ENCODE measurements at places on chromosomes 2 and 18.

GRCh38 chr2:168801961-168802858, at the start of gene NOSTRIN:
NOSTRIN (plus strand) TSS chr2:168802637; CDS start chr2:168802647, 10 bp downstream.
- no peak for DNase-seq

DNA sequence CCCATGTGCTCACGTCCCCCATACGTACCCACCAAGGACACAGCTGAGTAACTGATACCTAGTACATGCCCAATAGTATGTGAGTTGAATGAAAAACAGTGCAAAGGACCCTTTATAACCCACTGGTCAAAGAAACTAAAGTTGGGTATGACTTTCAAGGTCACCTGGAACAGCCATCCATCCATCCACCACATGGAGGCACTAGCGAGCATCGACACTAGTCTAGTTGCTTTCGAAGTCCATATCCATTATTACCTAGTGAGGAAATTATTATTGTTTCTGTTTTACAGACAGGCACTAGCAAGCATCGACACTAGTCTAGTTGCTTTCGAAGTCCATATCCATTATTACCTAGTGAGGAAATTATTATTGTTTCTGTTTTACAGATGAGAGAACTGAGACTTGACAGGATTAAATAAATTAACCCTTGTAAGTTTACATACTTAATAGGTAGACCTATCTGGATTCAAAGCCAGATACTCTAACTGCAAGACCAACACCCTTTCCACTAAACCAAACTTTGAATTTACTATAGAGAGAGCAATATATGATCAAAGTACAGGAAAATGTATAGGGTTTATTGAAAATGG, 233.7 kb downstream of the METTL4 start:
- no peak for DNase-seq

DNA sequence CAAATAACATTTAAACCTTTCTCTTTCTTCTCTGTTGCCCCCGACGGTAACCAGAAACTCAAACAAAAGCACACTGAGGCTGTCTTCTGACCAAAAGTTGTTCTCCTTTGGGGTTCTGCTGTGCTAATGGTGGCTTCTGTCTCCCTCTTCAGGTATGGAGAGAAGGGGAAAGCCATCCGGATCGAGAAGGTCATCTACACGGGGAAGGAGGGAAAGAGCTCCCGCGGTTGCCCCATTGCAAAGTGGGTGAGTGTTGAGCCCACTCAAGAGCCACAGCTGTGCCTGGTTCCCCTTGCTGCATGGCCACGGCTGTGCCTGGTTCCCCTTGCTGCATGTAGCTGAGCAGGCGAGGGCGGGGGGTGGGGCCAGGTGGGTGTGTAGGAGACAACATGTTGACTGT, 67.4 kb downstream of the BOLA3 start:
- no peak for DNase-seq

- DNase-seq, result no peak
Observed at GRCh38 chr18:41761333-41762018, 193.6 kb upstream of the PIK3C3 start.

GRCh38 chr2:54656863-54657262, 66.6 kb upstream of the EML6 start:
- DNase-seq, result no peak

DNA sequence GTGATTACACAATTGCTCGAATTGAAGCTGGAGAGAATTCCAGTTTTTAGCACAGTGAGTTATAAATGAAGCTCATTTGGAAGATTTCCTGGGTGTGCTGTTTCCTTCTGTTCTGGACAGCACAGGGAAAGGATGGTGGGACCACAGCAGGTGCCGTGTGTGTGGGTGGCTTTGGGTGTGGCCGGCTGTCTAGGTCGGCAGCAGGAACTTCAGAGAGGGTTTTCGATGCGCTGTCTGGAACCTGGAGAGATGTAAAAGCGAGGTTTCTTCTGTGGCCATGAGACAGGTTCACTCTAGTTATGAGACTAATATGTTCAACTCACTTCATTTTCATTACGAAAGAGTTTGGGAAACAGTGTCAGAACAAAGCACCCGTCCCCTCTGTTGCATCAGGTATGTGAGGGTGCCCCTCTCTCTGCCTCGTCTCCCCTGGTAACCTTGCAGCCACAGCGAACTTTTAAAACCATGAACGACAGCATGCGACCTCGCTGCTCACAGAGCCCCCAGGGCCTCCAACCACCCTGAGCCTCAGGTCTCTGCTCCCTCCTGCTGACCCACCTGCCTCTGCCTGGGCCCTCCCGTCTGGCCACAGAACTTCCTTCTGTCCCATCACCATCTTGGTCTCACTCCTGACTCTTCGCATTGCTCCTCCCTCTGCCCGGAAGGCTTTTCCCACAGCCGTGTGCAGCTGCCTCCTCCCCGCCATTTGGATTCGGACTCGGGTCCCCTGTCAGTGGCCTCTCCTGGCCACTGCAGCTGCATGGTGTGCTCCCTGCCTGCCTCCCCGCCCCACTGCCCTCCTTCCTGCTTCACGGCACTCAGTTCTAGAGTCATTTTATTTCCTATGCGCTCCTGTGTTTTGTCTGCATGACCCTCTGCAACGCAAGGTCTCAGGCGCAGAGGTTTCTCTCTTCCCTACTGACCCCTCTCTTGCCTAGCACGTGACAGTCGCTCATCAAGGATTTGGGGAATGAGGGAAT, 151.2 kb downstream of the NDUFA10 start:
- no peak for DNase-seq

- DNase-seq, result no peak
Observed at GRCh38 chr18:52610451-52611115, 270.6 kb downstream of the DCC start.

GRCh38 chr2:714005-714741, 37.0 kb upstream of the TMEM18 start:
- DNase-seq, result no peak

DNA sequence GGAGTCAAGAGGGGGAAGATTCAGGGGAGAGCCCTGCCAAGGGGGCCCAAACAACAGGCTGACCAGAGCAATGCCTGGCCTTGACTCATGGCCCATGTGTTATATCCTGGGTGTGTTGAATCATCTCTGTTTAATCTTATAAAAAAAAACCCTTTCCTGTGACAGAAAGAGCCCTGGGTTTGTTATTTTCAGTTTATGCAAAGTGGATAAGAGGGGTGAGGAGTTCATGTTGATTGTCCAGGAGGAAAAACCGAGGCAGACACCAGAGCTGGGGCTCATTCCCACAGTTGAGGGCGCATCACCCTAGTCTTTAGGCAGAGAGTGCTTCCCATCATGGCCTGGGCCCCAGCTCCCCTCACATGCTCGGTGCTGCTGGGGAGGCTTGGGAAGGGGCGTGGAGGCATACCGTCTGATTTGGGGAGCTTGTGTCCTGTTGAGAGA, 30.9 kb upstream of the IL37 start:
- DNase-seq, result no peak

DNA sequence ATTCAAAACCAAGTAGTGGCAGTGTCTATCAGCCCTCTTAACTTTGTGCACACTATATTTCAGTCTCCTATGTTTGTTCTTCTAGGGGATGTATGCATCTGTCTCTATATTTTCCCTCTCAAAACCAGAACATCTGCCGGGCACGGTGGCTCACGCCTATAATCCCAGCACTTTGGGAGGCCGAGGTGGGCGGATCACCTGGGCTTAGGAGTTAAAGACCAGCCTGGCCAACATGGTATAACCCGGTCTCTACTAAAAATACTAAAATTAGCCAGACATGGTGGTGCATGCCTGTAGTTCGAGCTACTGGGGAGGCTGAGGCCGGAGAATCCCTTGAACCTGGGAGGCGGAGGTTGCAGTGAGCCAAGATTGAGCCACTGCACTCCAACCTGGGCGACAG, 9.9 kb upstream of the GAREM2 start:
- no peak for DNase-seq

- DNase-seq, result no peak
Observed at GRCh38 chr2:42951263-42951938, 159.0 kb upstream of the HAAO start.

- DNase-seq, result no peak
Observed at GRCh38 chr2:44950646-44951045, 9.1 kb downstream of the SIX3 start.

DNA sequence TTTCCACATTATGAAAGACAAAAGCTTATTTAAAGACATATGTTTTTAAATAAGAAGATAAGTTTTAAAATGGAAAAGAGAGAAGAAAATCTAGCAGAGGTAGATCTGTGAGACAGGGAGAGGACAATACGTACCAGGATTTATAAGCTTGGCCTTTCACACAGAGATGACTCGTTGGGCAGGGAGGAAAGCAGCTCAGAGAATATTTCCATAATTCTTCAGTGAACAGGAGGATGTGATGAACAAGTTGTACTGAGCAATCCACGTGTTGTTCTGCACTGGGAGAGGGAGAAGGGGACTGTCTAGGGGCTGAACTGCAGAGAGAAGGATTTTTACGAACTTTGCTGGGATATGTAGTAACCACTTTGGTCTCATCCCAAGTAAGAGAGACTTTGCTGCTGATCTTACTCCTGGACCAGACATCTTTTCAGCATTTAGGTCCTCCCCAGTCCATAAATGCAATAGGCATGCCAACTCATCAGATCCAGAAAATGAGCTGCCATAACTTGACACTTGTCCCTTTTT, 162.5 kb upstream of the SETBP1 start:
- DNase-seq, result no peak

DNA sequence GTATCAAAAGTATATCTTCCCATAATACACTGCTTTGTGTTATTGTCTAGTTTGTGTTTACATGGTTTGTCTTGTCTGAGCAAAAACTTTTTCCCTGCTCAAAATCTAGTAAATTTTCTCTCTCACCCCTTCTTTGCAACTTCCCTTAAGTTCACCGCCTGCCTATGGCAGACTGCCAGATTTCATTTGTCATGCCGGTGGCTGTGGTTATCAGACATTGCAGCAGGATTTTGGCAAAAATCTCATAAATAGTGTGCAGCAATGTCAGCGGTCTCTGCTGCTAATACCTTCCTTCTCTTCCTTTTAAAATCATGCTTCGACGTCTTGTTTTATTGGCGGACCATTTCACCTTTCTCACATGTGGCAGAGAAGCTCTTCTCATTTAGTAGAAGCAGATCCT, 45.6 kb upstream of the TMEM178A start:
- no peak for DNase-seq

GRCh38 chr18:60892855-60893254, 440.4 kb upstream of the CDH20 start:
- no peak for DNase-seq

DNA sequence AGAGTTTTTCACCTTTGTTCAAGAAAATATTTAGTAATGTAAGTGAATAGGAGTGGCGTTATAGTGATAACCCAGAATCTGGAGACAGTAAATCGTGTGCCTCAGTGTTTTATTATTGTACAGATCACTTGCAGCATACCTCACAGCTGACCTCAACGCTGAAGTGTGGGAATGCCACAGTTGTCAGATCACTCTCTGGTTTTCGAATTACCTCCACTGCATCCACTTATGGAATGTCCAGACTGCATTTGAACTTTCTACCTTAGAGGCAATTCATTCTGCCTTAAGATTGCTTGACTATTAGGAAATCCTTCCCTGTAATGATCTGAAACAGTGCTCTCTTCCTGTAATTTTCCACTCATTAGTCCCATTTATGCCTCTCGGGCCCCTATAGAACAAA, 164.5 kb upstream of the ALPP start:
- DNase-seq, result no peak

DNA sequence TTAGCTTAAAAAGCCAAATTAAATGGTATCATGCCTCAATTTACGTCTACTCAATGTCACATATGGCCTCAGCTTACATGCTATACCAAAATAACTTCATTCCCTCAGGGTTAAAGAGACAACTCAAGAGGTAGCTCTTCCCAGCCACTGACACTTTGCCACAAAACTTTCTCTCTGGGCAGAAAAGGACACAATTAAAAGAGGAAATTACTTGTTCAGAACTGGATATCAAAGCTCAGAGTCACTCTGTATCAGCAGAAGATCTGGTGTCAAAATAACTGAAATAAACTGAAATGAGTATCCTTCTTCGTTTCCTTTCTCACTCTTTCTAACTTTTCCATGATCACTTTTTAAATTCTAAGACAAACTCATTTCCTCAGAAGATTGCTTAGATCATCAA, 108.7 kb downstream of the ZNF521 start:
- no peak for DNase-seq

DNA sequence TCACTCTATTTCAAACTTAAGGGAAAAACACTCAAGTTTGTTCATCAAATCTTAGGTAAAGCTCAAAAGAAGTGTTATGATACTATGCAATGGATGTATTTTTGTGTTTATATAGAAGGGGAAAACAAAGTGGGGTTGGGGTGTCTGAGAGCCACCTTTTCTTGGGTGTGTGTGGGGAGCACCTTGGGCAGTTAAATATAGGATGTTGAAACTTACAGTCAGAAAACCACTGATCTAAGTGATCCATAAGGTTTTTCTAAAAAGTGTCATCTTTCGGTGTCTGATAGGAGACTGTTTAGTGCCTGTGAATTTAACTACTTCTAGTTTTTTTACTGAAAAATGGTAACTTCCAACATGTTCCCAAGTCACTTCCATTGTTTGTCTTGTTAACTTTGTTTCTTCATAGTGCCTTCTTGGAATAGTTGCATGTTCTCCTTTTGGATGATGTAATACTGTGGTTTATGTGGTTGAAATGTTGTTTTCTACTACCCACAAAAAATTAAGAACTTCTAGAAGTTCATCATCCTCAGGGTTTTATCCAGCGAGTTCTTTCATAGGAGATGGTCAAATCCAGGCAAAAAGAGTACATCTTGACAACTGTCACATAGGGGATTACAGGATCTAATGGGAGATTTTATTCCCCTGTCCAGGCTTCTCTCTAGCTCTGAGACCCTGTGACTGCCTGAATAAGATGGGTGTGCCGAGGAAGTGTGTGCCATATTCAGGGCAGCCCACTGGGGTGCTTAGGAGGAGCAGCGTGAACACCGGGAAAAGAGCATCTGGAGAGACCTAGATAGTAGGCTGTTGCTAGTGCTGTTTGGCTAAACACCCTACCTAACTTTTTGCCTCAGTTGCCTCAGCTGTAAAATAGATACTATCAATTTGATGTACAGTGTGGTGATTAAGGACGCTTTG, 46.2 kb downstream of the CAB39 start:
- DNase-seq, result no peak

GRCh38 chr2:182726473-182726872, 10.4 kb downstream of the DNAJC10 start:
- no peak for DNase-seq

DNA sequence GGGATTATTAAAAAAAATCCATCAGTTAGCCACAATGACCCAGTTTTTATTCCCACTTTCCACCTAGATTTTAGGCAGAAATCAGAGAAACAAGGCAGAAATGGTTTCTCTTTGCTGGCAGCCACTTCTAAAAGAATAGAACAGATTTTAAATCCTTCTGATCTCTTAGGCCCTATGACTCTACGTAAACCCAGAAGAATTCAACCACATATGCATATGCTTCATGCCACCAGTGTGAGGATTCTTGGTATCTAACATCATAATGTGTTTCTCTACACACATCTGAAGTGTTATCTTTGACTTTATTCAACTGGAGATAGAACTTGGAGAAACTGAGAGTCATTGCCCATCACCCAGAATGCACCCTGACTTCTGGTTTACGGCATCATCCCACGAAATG, 128.7 kb upstream of the TANK start:
- no peak for DNase-seq
